ENCODE measurements at places on chromosomes 3 and 15.

- DNase-seq, result no peak
These were observed 113.6 kb upstream of the SNTN start for GRCh38 chr3:63538919-63539318.

DNA sequence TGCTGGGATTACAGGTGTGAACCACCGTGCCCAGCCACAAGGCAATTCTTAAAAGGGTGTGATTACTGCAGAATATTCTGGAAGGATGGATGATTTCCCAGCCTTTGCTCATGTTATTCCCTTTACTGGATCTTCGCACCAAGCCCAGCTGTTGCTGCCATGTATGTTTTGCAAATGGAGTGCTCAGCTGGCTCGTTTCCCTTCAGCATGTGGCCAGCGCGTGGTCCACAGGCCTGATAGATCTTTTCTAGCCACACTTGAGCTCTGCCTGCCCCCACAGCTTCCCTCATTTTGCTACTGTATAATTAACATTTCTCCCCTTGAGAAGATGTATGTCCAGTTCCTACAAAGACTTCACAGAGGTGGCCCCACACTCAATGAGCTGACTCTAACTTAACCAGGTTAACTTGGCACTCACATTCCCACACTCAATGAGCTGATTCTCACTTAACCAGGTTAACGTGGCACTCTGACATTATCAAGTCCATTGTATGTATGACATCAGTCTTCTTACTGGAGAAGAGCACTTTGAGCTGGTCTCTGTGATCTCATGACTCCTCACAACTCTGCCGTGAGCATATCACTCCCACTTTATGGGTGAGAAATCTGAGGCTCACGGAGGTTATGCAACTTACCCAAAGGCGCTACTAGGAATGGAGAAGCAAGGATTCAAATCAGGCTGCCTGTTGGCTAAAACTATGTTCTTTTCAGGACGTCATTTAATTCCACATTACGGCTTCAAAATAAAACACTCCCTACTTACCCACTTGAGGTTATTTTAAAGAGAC lies 49.2 kb downstream of the TM4SF4 start:
- no peak for DNase-seq

GRCh38 chr3:110903771-110904519 lies 167.7 kb upstream of the NECTIN3 start:
- no peak for DNase-seq

GRCh38 chr3:165440380-165440779 lies 244.2 kb upstream of the SLITRK3 start:
- no peak for DNase-seq

- no peak for DNase-seq
These were observed 10.1 kb upstream of the FBXW12 start for GRCh38 chr3:48361928-48362327.

GRCh38 chr15:48002767-48003166 lies 118.0 kb upstream of the SLC24A5 start:
- no peak for DNase-seq

DNA sequence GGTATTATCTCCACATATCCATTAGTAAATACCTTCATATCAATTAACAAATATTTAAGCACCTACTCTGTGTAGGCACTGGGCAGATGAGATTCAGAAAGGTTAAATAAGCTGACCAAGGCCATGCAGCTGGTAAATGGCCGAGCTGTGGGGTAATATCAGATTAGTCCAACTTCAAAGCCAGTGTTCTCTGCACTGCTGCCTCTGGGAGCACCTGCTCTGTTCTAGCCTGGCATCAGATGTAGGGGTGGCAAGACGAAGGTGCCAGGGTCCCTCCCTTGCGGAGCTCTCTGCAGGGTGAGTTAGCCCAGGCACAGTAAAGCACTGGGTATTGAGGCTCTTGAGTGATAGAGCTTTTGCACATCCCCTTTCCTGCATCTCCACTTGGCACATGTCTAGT lies 5.5 kb downstream of the TATDN2 start:
- DNase-seq, result no peak

DNA sequence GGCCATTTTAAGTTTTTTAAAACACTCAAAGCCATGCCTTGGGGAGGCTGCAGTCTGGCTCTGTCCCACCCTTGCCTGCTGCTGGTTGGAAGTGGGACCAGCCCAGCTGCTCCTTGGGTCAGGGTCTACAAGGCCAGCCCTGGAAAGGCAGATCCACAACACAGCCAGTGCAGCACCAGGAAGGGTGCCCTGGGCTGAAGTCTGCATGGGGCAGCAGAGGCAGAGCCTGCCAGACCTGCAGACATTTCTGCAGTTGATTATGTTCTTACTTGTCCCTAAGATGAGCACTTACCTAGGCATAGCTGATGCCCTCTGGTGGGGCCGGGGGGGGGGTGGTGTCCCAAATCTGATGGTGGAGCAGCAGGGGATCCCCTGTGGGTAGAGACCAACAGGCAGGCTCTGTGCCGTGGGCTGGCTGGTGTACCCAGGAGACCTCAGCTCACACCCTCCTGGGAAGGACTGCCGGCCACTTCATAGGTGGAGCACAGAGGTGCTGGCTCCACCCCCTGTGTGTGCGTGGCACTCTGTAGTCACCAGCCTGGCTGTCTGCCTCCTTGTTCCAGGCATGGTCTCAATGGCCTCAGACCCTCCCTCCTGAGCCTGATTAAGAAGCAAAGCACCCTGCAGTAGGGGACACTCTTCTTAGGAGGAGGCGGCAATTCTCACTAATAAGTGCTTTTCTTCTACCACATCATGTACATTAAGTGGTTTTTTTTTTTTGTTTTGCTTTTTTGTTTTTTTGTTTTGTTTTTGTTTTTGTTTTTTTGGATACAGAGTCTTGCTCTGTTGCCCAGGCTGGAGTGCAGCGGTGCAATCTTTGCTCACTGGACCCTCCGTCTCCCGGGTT lies 97.4 kb upstream of the KLF13 start:
- no peak for DNase-seq

- no peak for DNase-seq
These were observed 20.1 kb upstream of the AMOTL2 start for GRCh38 chr3:134394380-134394779.

- no peak for DNase-seq
These were observed 131.6 kb downstream of the AQP9 start for GRCh38 chr15:58269455-58270414.

- DNase-seq, result no peak
These were observed 2.0 kb downstream of the IFRD2 start for GRCh38 chr3:50290161-50290641.

GRCh38 chr3:66472313-66473134 lies 28.3 kb downstream of the LRIG1 start:
- peak; percentile 7 for DNase-seq

- DNase-seq, result no peak
These were observed 60.1 kb downstream of the SUMF1 start for GRCh38 chr3:4406746-4407568.

DNA sequence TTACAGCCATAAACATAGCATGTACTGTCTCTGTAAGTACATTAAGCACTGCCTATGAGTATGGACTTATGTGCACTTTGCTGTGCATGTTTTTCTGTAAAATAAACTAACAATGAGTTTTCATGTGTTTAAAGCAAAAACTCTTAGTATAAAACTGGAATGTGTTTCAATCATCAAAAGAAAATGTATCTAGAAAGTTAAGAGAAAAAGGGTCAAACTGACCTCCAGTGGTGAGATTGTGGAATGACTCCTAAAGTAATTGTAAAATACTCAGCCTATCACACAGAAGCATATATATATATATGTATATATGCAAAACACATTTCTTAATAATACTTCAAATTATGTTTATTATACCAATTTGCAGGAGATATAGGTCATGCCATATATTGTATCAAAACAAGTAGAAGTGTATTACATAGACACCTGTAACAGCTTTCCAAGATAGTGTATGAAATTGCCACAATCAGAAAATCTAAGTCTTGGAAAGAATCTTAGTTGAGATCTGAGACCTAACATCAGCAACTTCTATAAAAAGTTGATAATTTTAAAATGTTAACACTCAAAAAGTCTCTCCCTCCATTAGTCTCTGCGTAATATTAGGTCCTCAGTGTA lies 199.6 kb downstream of the FMN1 start:
- no peak for DNase-seq

GRCh38 chr15:57227899-57228298 lies 148.4 kb upstream of the CGNL1 start:
- DNase-seq, result no peak

DNA sequence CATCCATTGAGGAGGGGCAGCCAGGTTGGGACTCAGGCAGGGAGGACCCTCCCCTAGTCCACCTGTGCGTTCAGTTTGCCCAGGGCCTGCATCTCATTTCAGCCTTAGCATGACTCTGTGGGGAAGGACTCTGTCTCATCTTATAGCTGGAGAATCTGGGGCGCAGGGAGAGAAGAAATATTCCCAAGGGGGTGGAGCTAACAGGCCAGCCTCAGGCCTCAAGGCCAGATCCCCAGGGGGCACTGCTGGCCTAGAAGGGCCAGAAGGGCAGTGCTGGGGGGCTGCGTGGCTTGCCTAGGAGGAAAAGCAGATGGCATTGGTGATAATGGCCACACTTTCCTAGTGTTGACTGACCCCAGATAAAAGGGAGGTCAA lies 10.9 kb downstream of the AMOTL2 start:
- DNase-seq, result no peak

DNA sequence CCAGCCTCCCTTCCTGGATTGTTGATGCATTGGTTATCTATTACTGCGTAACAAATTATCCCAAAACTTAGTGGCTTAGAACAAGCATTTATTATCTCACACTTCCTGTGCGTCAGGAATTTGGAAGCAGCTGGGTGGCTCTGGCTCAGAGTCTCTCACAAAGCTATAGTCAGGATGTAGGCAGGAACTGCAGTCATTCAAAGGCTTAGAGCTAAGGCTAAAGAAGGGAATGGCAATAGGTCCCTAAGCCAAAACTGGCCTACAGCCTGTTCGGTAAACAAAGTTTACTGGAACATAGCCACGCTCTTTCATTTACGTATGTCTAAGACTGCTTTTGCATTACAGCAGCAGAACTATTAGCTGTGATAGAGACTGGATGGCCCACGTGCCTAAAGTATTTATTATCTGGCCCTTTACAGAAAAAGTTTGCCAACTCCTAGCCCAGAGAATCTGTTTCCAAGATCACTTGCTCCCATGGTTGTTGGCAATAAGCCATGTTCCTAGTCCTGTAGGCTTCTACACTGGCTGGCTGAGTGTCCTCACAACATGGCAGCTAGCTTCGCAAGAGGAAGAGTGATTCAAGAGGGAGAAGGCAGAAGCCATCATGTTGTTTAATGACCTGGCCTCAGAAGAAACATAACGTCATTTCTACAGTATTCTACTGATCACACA lies 132.4 kb downstream of the SNRK start:
- DNase-seq, result no peak
